ENCODE measurements at places on chromosomes 6 and 20.

DNA sequence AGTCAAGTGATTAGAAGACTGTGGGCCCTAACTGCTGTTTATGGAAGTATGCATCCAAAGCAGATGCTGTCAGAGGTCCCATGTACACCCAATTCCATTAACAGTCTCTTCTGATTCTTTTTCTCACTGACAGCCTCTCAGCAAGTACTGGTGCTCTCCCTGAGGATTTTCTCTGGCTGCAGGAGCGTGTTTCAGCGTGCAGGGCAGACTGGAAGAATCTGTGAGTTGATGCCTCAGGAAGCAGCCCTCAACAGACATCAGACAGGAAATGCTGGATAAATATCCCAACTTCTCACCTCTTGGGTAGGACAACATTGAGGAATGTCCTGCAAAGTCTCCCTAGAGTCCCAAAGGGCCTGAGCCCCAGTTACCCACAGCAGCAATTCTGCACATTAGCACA lies 40.8 kb downstream of the ANKEF1 start:
- peak; percentile 77 for DNase-seq

GRCh38 chr6:93735099-93735498 lies 315.7 kb upstream of the EPHA7 start:
- no peak for DNase-seq

DNA sequence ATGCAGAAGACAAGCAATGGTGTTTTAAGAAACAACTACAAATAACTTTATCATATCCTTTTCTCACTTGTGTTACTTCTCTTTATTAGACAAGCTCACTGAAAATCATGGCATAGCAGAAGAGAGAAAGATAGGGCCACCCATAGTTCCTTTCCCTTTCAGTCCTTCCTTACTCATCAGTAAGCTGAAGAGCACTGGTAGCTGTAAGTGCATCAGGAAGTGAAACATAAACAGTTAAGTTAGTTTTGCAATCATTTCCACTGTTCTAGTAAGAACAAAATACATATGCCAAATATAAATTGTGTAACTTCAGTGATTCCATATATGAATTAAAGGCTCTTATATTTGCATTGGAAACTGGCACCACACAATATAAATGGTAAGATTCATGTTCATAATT lies 220.1 kb downstream of the HACE1 start:
- DNase-seq: peak; percentile 65

DNA sequence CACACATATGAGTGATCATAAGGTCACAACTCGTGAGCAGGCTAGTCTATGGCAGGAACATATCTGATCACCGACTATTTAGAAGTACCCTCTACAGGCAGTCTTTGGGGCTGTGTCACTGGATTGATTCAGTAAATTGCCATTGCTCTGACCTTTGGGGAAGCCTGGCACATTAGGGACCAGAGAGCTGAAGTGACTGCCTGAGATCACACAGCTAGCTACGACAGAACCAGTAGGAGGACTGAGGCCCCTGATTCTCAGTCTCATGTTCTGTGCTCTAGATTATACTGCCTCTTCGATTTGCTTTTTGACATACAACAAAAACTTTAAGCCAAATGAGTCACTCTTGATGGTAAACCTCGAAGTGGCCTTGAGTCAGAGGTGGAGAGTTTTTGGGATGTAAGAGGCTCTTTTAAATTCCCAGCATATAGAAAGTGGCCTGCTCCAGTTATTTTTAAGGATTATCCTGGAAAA lies 247.5 kb upstream of the SUPT3H start:
- DNase-seq: peak; percentile 78

- peak; percentile 88 for DNase-seq
These were observed at the start of gene DHX35 for GRCh38 chr20:38962044-38962927. DHX35 (plus strand) TSS chr20:38962344; CDS start chr20:38962368, 24 bp downstream.

GRCh38 chr6:109979033-109979921 lies 1.2 kb downstream of the GPR6 start:
- DNase-seq: no peak

GRCh38 chr6:130676077-130676772 lies 151.0 kb upstream of the SMLR1 start:
- no peak for DNase-seq

DNA sequence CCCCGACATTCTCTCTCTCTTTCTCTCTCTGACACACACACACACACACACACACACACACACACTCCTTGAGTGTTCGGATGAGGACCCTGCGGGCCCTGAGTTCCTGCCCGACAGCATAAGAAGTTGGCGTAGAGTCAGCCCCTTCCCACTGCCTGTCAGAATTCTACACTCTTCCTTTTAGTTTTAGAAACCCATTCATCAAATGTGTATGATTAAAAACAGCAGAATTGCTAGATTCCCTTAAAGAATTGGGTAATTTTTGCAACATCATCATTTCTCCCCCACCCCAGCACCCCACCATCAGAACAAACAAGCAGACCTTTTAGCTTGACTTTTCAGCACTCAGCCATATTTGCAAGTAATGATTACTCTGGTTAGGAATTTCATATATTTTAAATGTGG lies 322.8 kb downstream of the FARS2 start:
- DNase-seq: no peak

DNA sequence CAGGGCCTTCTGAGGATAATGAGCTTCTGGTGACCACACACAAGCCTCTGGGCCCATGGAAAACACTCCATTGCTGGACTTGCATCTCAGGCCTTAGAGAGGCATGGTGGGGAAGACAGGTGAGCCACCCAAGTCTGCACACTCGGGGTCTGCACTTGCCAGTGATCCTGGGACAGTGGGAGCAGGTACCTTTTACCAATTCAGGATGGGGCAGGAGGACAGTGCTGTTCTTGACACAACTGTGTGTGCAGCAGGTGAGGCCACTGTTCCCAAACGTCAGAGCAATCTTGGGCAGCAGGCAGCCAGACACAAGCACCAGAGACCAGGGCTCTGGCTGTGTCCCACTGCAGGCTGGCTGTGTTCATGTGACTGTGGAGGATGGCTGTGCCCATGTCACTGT lies 221.3 kb downstream of the ERMARD start:
- no peak for DNase-seq

- DNase-seq: no peak
These were observed 945.8 kb upstream of the ADGRB3 start for GRCh38 chr6:67689329-67689728.

DNA sequence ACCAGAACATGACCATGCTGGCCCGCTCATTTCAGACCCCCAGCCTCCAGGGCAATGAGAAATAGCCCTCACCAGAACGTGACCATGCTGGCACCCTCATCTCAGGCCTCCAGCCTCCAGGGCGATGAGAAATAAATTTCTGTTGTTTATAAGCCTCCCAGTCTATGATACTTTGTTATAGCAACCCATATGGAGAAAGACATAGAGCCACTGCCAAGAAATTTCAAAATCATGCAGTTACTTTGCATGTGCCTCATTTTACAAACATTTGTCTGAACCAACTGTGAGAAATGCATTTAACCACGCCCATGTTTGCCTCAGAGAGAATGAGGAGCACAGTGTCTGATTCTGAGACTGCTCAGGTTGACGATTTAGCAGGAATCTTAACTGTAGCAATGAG lies 15.5 kb downstream of the CYP39A1 start:
- peak; percentile 97 for DNase-seq

- peak; percentile 15 for DNase-seq
These were observed 38.9 kb upstream of the FILIP1 start for GRCh38 chr6:75532521-75532920.

GRCh38 chr6:138685257-138685656 lies 88.3 kb upstream of the CCDC28A start:
- peak; percentile 93 for DNase-seq

DNA sequence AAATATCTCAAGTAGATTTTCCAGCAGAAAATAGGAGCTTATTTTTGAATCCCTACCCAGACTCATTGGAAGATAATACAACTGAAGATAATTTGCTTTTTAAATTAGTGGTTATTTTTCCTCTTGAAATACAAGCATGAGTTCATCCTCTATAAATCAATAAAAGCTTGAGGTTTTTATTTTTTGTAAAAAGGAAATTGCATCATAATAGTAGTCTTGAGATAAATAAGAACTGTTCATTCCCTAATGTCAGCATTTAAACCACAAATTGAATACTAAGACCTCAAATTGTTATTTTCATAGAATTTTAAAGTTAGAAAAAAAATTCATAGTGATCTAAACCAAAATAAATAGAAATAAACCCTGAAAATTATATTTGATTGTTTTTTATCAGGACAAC lies 719.1 kb downstream of the CD109 start:
- DNase-seq: no peak

GRCh38 chr6:51466427-51466826 lies 621.0 kb downstream of the PKHD1 start:
- DNase-seq: no peak

DNA sequence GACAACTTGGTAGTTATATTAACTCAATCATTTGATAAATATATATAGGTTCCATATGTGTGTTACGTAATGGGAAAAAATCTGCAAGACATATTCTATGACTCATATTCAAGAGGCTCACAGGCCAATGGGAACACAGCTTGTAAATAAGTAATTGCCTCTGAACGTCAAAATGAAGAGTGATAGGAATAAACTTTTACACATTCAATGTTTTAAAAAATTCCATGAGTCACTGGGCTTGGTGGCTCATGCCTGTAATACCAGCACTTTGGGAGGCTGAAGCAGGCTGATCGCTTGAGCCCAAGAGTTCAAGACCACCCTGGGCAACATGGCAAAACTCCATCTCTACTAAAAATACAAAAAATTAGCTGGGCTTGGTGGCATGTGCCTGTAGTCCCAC lies 209.4 kb upstream of the MCHR2 start:
- peak; percentile 93 for DNase-seq

DNA sequence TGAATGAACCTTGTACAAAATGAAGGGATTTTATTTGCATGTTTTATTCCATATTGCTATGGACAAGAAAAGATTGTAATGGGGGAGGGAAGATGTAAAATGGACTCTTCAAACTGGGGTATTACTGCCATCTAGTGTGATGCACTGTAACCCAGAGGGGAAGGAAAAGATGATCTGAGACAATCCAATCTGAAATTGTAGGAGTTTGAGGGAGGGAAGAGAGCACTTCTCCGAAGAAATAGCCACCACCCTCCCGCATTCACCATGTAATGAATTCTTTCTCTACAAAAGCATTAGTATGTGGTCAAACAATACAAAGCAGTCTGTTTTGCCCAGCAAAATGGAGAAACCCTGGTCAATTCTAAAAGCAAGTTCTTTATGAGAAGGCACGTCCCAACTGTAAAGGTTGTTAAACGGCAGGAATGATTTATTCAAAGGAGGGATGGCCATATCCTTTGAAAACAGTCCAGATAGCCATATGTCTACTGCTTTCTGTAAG lies 679.5 kb upstream of the NRSN1 start:
- DNase-seq: peak; percentile 57

DNA sequence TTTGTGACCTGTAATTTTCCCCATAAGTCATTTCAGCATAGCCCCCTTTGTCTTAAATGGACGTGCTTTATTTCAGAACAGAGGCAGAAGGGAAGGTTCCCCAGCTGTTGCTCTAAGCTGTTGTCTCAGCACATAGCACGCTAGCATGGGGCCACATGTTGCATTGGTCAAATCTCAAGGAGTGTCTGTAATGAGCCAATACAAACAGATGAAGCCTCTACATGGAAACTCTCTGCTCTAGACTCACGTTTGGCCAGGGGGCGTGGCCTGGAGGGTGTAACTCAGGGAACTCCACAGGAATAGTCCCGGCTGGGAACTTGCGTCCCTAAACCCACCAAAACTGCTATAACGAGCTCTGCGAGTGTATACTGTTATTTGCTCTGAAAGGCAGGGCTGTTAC lies 35.2 kb upstream of the SLC22A2 start:
- peak; percentile 22 for DNase-seq

DNA sequence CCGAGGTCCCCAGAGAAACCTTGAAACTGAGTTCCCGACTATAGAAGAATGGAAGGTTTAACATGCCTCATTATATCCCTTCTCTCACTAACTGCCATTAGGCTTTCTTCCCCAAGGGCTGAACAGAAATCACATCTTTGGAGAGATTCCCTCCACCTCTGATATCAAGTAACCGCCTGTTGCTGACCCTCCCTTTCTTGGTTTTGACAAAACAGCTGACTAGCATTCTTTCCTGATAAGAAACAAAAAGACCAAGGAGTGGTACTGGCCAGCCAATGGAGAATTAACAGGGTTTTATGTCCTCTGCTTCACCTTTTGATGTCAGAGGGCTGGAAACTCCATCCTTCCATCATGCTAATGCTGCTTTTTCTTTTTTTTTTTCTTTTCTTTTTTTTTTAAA lies 176.6 kb upstream of the ADGRB3 start:
- DNase-seq: no peak

GRCh38 chr6:108260126-108260808 lies 573 bp downstream of the SNX3 start:
- peak; percentile 40 for DNase-seq

DNA sequence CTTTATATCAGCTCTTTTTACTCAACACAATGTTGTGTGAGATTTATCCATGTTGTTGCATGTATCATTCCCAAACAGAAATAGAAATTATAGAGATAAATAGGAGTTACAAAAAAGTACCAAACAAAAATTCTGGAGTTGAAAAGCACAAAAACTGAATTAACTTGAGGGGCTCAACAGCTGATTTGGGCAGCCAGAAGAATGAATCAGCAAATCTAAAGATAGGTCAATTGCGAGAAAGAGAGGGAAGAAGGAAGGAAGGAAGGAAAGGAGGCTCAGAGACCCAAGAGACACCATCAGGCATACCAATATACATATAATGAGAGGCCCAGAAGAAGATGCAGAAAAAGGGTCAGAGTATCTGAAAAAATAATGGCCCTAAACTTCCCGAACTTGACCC lies 98.9 kb downstream of the ATG5 start:
- DNase-seq: no peak

- DNase-seq: no peak
These were observed 114.8 kb downstream of the LRFN2 start for GRCh38 chr6:40472353-40472752.

GRCh38 chr20:16216227-16216913 lies 356.9 kb downstream of the KIF16B start:
- DNase-seq: no peak

GRCh38 chr6:6006428-6007365 lies at the start of gene NRN1:
NRN1 (minus strand) TSS chr6:6006925; CDS start chr6:6006749, 176 bp downstream.
- DNase-seq: no peak

GRCh38 chr20:15763366-15763765 lies 809.9 kb downstream of the KIF16B start:
- DNase-seq: peak; percentile 83

- peak; percentile 58 for DNase-seq
These were observed 1.7 kb upstream of the TMEM170B start for GRCh38 chr6:11535801-11536230.

GRCh38 chr6:34570066-34570833 lies 14.1 kb upstream of the SPDEF start:
- no peak for DNase-seq

DNA sequence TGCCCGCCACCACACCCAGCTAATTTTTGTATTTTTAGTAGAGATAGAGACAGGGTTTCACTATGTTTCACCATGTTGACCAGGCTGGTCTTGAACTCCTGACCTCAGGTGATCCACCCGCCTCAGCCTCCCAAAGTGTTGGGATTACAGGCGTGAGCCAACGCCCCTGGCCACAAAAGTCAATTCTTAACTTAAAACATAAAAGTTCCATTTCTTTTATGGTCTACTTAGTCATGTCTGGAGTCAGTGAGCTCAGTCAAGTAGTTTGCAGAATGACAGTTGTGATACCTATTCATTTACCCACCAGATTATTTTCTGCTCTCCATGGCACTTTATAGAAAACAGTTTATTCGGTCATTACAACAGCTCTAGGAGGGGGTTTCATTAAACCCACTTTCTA lies 103.1 kb upstream of the ESR1 start:
- DNase-seq: no peak
